Astrocyte of the cerebellum (primary cell): ENCODE measurements at places on chromosomes 12 and 14.

DNA sequence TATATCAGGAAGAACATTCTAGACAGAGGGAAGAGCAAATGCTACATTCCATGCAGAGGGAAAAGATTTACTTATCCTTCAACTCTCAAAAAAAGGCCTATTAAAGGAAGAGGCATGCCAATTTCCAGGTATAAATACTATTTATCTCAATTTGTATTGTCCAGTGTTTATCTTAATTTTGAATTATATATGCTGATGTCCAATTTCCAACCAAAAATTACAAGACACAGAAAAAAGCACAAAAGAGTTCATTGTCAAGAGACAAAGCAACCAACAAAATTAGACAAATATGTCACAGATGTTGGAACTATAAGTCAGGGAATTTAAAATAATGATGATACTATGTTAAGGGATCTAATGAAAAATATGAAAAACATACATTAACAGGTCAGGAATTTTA, 286.6 kb upstream of the SFSWAP start:
- DNase-seq: no peak

DNA sequence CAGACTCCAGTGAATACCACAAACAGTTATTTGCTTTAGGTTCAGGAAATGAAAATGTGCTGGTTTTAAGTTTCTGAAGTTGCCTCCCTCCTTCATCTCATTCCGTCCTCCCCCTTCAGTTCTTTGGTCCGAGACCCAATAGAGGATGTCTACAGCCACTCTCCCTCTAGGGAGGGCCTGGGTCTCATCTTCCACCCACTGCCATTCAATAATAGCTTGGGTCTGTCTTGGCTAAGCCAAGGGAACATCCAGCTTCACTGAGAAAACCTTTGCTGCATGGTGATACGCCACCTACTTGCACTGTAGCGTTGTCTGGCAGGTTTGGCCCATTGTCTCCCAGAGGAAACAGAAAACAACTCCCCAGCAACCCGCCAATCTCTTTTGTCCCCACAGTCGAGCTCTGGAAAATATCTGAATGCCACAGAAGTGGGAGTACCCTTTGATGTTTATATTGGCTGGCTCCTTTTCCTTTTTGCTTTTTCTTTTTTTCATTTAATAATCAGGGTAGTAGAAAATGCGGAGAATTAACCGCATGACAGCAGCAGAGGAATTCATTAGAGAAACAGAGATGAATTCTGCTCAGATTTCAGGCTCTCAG, 380.1 kb downstream of the RAD51B start:
- peak; percentile 79 for DNase-seq

DNA sequence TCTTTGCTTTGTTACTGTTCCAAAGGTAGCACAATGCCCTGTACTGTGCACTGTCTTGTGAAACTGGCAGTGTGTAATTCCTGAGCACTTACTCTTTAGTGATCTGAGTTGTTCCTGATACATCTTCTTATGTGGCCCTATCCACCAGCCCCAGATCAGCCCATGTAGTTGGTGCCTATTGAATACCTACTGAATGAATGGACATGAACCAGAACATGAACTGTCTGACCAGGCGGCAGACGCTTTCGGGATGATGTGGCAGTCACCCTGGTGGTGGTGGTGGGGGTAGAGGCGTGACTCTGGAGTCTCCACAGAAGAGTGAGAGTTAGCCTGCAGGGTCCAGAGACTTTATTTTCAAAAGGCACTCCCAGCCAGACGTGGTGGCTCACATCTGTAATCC, 46.6 kb upstream of the PAPOLA start:
- DNase-seq: no peak

DNA sequence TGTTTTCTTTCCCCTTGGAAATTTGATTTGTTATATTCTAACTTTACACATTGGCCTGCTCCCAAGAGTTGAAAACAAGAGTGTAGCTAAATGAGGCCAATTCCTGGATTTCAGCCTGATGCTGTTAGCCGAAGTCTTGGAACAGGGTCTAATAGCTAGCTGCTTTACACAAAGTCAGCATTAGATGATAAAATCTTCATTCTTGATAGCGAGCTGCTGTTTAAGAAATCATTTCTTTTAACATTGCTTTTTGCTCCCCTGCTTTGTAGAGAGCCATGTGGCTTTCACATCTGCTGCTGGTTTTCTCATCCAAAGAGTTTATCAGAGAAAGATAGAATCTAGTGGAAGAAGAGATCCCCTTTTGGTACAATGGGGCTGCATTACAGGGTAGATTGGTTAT, 22.3 kb downstream of the FBXW8 start:
- no peak for DNase-seq
